MCF 10A (cell line): ENCODE measurements at places on chromosomes 1 and 21. TPM values are rescaled to one million over a fixed set of nuclear protein-coding genes. Genes with fewer than 3 reads are reported as not detected.

GRCh38 chr21:32182449-32182848 is 96.4 kb downstream of the MIS18A start:
- DNase-seq: no peak

- peak; percentile 38 for DNase-seq
Observed at GRCh38 chr1:108560189-108560873, 431 bp downstream of the EEIG2 start.

- DNase-seq: no peak
Observed at GRCh38 chr21:42248241-42248640, 29.3 kb downstream of the ABCG1 start.

The TRIM58 gene
- total RNA-seq: not detected in 2 replicates

DNA sequence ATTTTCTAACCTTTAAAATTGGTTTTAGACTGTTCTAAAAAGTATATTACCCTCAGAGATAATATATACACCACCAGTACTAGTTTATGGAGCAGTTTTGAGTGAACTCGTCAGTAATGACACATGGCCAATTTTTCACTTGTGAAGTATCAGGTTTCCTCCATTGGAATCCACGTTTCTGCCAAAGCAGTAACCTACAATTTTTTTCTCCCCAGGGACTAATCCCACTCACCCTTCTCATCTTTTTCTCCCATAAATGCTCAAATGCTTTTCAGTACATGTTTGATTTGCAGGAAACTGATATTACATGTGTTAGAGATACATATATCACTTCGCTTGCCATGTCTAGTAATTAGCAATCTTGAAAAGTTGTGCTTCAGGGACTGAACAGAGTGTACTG is 94.1 kb downstream of the COL24A1 start:
- peak; percentile 24 for DNase-seq

The TMEM52 gene
- total RNA-seq: 0.91 and 1.2 TPM in 2 replicates

The CSF3R gene
- total RNA-seq: not detected in 2 replicates

DNA sequence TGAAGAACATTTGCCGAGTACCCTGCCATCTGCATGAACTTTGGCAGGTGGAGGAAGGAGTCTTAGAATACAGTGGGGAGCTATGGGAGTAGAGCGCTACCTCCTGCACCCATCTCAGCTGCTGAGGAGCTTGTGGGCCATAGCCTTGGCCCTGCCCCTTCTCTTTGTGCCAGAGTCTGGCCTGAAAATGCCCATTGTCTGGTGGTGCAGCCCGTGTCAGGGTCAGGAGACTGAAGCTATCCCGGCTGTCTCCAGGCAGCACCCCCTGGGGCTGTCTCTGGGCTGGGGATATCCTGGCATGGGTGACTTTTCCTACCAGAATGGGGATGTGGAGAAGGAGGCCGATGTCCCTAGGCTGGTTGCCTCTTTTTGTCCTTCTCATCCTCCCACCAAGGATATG is 7.3 kb downstream of the IPO13 start:
- DNase-seq: no peak

GRCh38 chr1:204763773-204764427 is 78.4 kb upstream of the LRRN2 start:
- DNase-seq: peak; percentile 94

DNA sequence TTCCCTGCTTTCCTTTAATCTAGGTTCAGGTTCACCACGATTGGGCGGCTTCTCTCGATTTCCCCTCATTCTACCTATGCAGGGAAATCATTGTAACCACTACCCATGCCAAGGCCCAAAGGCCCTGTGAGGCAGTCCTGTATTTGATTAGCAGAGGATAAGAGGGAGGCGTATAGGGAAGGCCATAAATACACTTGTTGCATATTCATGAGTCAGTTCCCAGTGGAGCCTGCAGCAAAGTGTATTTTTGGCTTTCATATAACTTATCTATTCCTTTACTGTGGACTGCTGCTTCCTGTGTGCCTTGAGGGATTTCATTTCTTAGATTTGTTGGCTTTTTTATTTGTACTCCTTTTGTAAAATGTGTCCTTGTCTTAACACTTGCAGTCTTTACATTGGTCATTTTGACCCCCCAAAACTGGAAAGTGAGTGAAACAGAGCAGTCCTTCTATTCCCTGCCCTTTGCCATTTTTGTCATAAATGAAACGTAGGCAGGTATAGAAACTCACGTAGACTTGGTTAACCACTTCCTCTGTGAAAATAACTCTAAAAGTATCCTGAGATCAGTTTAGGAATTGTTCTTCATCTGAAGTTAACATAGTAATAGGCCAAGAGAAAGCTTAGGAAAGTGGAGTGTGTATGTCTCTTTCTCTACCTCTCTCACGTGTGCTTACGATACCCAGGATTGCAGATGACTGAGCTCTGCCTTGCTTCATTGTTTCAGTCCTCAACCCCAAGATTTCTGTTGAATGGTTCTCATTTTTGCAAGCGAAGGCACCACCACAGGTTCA is 19.6 kb upstream of the KCNQ4 start:
- no peak for DNase-seq

The SNRPE gene
- total RNA-seq: 358 and 423 TPM in 2 replicates

The CHIA gene
- not detected in 2 replicates for total RNA-seq

GRCh38 chr1:242568666-242569065 is 44.2 kb upstream of the PLD5 start:
- no peak for DNase-seq

- DNase-seq: peak; percentile 76
Observed at GRCh38 chr1:91165033-91165654, 143.3 kb upstream of the ZNF644 start.

The VHLL gene
- total RNA-seq: 0.49 TPM in 1 of 2 replicates, not detected in the other

DNA sequence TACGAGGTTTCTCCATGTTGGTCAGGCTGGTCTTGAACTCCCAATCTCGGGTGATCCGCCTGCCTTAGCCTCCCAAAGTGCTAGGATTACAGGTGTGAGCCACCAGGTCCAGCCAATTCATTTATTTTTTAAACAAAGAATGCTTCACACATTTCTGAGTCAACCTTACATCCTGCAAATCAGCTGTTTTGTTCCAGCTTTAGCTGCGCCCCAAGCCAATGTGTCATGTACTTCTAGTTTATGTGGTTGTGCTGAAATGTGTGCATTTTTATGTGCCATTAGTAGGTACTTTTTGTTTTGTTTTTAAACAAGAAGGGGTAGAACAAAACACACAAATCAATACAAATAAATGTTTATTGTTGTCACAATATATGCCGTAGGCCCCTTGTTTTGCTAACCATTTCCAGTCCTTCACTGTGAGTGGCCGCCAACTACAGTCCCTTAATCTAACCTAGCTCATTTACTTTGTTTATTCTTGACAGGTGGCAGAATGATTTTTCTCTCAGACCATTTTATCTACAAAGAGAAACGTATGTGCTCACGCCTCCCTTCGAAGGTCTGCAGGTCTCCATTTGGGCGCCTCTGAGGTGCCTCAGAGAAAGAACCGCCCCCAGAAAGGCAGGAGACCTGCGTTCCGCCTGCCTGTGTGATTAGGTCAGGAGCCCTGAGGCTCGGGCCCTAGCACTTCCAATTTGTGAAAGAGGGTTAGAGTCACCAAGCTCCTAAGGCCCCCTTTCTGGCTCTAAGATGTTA is 2.8 kb upstream of the CASQ2 start:
- DNase-seq: no peak

- peak; percentile 23 for DNase-seq
Observed at GRCh38 chr1:206579747-206580437, 32.4 kb downstream of the EIF2D start.

DNA sequence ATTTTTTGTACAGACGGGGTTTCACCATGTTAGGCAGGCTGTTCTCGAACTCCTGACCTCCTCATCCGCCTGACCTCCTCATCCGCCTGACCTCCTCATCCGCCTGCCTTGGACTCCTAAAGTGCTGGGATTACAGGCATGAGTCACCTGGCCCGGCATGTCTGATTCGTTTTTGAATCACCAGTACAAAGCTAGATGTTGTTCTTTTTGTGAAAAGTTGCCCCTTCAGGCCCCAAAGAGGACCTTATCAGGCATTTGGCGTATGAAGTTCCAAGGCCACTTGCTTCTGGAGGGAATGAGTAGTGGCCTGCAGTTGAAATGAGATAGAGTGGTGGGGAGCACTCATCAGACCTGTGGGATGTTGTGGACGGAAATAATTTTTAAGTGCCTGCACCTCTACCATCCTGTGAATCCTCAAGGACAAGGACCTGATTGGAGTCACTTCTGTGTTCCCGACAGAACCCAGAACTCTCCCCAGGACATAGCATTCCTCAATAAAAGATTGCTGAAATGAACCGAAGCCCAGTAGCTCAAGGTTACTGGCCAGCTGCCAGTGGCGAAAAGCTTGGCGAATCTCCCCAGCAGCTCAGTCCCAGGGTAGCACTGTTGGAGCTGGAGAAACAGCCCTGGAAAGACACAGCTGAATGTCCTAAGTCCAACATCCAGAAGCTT is 50.1 kb downstream of the NDUFS5 start:
- peak; percentile 38 for DNase-seq

The SERTAD4 gene
- total RNA-seq: 0.19 TPM in 1 of 2 replicates, not detected in the other

The RHBG gene
- total RNA-seq: not detected in 2 replicates

The C8B gene
- total RNA-seq: not detected in 2 replicates

DNA sequence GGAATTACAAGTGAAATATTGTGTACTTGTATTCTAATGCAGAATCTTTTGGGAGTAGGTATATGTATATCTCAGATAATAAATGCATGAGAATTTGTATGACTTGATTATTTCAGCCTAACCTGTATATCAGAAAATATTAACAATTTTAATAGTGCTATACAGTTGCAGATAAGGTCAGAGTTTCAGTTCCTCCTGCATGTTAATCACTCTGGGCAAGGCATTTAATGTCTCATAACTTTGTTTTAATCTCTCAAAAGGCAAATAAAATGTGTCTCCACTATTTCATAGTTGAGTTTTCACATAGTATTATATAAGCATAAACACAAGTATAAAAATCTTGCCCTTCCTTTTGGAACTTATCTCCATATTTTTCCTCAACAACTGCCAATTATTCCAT is 352.5 kb downstream of the KCNT2 start:
- DNase-seq: no peak

- DNase-seq: no peak
Observed at GRCh38 chr1:67722292-67722944, 37.4 kb downstream of the GADD45A start.

The TRAF3IP3 gene
- total RNA-seq: not detected in 2 replicates

The E2F2 gene
- 0.32 and 0.89 TPM in 2 replicates for total RNA-seq

The PLEKHA6 gene
- 65.9 and 75.9 TPM in 2 replicates for total RNA-seq

DNA sequence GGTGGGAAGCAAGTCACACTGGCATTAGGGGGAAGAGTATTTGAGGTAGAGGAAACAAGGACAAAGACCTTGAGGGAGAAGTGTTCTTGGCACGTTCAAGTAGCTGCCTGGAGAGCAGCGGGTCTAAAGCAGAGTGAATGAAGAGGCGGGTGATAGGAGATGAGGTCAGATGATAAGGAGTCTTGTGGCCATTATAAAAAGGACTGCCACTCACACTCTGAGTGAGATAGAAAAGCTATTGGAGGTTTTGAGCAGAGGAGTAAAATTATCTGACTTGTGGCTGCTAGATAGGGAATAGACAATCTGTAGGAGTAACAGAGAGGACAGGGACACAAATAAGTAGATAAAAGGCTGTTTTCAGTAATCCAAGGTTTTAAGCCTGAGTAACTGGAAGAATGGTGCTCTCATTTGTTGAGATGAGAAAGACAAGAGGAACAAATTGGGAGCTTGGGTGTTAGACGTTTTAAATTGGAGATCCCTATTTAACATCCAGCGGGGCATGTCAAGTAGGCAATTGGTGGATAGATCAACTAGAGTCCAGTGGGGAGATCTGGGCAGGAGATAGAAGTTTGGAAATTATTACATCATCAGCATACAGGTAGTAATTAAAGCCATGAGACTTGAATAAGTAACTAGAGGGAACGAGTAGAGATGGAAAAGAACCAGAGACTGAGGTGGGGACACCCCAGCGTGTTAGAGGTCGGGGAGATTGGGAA is 43.7 kb downstream of the HENMT1 start:
- DNase-seq: no peak

The PRAMEF12 gene
- total RNA-seq: not detected in 2 replicates

The CYP4B1 gene
- 5.9 and 10.1 TPM in 2 replicates for total RNA-seq

DNA sequence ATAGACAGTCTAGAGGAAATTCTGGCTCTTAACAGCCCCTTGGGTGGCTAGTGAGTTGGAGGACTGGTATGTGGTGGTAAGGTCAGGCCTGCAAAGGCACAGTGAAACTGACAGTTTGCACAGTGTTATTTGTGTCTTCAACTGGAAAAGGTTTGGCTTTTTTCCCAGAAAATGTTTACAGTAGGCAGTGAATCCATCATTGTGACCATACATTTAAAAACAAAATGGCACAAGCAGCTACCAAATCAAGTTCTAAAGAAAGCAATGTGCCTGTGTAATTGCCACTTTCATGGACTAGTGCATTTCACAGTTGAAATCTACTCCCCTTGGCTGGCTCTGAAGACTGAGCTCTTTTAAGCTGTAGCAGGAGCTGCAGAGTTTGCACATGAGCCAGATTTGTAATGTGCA is 24.8 kb downstream of the ATPAF1 start:
- peak; percentile 78 for DNase-seq

GRCh38 chr1:46451948-46452930 is 37.4 kb upstream of the DMBX1 start:
- no peak for DNase-seq

- no peak for DNase-seq
Observed at GRCh38 chr1:231839999-231840398, 213.4 kb downstream of the DISC1 start.

DNA sequence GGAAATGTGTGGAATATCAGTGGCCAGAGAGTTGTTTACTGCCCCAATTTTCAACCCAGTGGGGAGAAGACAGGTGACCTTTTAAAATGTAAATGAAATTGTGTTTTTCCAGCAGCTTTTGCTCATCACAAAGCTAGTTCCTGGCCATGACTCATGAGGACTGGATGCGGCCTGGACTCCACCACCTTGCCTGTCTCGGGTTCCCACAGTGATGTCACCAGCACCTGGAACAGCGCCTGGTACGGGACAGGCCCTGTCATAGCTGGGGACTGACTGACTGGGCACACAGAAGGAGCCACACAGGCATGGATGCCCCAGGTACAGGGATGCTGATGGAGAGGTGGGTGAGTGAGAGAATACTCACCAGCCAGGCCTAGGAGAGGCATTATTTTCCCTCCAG is 277.1 kb downstream of the AJAP1 start:
- peak; percentile 43 for DNase-seq
